Activated T-cell treated with anti-CD3 and anti-CD28 coated beads, Interleukin-2, amount 50 U/mL, for 4 hours (primary cell): ENCODE measurements at places on chromosomes 3 and 15. TPM values are rescaled to one million over a fixed set of nuclear protein-coding genes. Genes with fewer than 3 reads are reported as not detected.

The KLF15 gene
- 0.28 TPM for total RNA-seq

The IL20RB gene
- total RNA-seq = 1.0 TPM

The CCR9 gene
- total RNA-seq = not detected

The A4GNT gene
- not detected for total RNA-seq

The C3orf22 gene
- not detected for total RNA-seq

The ATP13A5 gene
- not detected for total RNA-seq

The GADL1 gene
- not detected for total RNA-seq

The CDHR4 gene
- total RNA-seq = not detected

The CPLX3 gene
- total RNA-seq = 0.32 TPM

DNA sequence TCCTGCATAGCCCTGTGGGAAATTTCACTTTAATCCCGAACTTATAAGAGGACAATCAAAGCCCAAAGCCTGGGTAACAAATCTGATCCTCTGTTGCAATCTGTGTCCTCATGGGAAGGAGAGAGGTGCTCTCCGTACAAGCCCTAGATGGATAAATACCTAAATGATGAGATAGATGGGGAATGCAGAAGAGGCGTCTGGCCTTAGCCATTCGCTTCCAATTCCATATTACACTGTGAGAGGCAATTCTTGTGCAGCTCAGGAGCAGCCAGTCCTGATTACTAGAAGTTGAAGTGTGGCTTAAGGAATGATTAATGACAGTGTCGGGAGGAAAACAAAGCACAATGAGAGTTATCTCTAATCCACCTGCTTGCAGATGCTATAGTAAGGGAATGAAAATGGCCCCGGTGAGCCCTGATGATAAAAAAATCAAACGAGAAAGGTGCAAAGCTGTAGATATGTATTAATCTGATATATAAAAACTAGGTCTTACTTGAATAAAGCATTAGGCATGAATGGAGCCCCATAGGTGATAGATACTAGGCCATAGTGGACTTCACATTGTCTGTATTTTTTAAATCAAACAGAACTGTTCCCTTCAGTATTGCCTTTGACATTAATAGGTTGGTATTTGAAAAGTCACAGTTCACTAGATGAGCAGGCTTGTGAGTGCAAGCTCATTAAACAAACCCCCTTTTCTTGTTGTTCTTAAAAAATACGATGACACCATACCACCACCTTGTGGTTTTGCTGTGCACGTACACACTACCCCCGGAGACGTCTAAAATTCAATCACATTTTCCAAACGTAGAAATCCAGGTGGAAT, 54.2 kb upstream of the TMCO5A start:
- DNase-seq = no peak

- DNase-seq = no peak
Observed at GRCh38 chr3:128074851-128075521, 22.7 kb downstream of the SEC61A1 start.

- no peak for DNase-seq
Observed at GRCh38 chr3:181252631-181253030, 263.1 kb upstream of the DNAJC19 start.

DNA sequence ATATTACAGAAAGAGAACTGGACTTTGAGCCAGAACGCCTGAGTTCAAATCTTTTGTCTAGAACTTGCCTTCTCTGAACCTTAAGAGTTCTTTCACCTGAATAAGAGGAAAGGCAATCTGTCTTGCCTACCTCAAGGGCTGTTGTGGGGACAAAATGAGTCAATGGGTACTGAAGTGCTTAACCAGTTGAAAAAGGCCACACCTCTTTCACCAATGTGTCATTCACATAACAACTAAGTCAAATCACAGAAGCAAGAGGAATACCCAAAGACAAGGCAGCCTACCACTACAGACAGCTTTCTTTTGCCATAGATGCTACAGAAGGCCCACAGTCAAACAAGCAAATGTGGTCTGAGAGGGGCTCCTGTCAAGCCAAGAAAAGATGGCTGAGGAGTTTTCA, 39.7 kb downstream of the NBEAL2 start:
- no peak for DNase-seq

- peak; percentile 29 for DNase-seq
Observed at GRCh38 chr15:73897441-73898261, 24.3 kb downstream of the TBC1D21 start.

DNA sequence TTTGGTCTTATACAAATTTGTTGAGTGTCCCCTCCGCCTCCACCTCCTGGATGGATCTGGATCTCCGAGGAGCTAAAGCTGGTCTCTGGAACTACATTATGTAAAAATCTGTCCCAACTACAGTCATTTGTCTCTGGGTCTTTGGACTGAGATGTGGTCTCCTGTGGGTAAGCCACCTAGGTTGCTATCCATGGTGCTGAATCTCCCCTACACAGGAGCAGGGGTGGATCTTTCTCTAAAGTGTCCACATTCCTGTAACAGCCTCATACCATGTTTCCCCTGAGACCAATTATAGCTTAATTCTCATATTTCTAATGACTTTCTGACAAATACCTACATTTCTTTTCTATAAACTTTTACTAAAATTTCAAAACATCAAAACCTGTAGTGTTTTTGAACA, 625.8 kb downstream of the TAFA4 start:
- no peak for DNase-seq

DNA sequence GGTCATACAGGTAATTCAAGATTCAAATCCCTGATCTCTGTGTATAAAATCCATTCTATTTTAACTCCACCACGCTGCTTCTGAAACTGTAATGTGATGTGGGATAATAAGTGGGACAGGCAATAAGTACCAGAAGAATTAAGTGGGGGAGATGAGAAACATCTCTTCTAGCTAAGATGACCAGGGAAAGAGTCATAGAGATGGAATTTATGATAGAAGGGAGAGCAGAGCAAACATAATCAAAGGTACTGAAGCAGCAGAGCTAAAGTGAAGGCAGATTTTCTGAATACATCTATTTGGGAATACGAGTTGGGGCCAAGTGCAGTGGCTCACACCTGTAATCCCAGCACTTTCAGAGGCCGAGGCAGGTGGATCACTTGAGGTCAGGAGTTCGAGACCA, 4.9 kb downstream of the MRPL47 start:
- no peak for DNase-seq

DNA sequence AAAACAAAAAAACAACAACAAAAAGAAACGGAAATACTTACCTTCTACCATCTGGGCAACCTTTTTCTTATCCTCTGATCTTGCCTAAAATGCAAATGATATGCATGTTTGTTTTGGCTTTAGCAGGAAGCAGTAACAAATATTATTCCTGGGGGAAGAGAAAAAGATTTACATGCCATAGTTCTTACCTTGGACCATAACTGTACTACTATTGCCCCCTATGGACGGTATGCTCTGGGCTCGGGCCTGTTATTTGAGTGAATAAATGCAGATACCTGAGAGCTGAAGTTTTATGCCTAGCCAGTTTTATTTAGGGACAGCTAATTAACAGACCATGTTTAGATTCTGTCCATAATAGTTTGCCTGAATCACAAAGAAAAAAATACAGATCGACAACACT, 12.6 kb upstream of the STARD5 start:
- peak; percentile 41 for DNase-seq

DNA sequence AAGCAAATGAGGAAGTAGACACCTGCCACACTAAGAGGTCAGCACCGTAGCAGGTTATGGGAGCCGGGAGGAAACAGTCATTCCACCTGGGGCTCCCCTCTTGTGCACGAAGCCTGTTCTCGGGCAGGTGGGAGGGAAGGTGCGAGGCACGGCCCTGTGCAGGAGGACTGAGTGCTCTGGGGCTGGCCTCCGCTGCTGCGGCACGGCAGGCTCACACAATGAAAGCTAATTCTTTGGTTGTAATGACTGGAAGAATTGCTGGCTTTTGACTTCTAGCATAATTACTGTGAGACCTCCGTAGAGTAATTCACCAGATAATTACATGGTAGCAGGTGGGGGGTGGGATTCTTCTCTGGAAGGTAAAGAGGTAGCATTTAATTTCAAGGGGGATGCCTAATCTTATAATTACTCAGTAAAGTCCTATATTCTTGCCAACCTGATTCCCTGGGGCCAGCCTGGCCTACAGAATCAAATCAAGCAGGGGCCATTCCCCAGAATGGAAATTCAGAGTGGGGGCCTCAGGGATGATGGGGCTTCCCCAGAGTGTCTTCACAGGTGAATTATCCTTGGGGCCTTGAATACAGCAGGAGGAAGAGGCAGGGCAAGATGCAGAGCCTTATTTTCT, 129.1 kb downstream of the TPRA1 start:
- no peak for DNase-seq

DNA sequence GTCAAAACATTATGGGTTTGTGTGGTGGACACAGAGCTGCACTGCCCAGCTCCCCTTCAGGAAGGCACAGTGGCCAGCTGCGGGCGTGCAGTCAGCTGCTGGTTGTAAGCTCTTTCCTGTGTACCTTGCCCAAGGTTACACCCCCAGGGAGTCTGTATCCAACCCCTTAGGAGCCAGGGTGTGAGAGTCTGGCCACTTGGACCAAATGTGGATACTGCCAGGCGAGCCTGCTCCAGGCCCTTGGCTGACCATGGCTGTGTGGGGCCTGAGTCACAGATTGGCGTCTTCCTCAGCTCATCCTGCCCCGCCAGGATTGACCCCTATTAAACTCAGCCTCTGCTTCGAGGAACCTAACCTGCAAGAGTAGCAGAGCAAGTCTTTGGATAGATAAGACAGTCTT, 56.9 kb downstream of the ABHD5 start:
- no peak for DNase-seq

DNA sequence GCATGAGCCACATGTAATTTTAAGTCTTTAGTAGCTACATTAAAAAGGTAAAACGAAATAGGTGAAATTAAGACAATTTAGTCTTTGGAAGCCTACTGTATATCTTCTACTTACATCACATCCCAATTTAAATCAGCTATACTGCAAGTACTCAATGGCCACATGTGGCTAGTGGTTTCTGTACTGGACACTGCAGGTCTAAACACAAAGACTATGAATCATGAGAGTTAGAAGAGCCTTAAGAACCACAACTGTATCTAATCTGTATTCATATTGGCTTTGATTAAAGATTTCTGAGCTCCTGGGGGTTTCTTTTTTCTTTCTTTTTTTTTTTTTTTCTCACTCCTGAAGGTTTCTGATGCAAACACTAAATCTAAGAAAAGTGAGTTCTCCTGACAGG, 2.3 kb upstream of the EIF1B start:
- DNase-seq = no peak

- no peak for DNase-seq
Observed at GRCh38 chr3:2247831-2248230, 149.2 kb downstream of the CNTN4 start.

DNA sequence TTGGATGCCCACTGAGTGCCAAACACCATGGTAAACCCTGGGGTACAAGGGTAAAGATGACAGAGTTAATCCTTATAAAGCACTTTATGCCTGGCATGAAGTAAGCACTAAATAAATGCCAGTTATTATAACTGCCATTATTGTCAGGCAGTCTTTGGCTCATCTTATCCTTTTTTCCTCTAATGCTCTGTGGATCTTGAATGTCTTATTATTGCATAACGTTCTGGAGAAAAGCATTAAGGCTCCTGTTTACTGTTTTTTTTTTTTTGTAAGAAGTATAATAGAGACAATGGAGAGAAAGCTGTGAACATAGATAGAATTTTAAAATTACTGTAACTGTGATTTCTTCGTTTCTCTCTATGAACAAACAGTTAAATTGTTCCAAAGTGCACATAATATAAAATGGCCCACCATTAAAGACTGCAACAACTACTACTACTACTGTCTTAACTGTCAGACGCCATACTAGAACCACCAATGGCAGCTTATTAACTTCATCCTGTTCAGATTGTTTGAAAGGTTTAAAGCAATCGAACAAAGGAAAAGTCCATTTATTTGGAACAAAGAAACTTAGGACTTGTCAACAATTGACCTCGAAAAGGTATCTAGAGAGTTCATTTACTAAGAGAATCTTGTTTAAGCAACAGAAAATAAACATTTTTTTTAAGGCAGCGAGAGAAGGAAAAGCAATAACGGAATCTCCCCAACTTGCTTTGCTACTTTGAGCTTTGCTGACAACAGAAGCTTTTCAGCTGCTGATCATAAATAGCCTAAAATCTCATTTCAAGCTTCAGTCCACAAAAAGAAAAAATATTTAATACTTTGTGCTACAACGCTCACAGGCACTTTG, 520.7 kb downstream of the ROBO1 start:
- no peak for DNase-seq

GRCh38 chr3:184470551-184470950, 90.7 kb downstream of the CHRD start:
- no peak for DNase-seq
